ENCODE measurements at places on chromosomes 2 and 18.

DNA sequence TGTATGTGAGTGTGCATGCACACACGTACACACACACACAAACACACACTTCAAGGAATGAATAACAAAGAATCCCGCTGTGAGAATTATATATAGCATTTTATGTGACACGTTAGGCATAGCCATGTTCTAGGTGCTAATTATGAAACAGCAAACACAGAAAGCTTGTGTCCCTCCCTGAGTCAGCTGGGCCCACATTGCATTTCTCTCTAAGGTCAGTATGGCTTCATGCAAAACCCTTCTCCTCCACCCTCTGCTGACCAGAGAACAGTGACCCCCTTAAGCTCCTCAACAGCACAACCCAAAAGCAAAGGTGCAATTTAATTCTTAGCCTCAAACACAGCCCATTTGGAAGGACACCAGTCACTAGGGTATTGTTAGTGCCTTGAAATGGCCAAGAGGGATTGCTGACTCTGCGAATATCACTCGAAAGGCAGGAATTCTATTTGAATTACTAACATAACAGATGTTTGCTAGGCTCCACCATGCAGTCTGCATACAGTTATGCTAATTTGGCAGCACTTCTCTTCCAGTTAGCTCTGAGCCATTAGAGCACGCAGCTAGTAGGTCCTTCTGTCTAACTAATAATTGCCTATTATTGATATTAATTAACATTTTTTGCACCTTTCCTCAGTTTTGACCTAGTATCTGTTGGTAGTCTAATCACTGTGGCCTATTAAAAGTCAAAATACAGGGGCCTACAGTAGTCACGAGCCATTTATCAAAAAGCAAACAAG lies 149.0 kb downstream of the LNPK start:
- DNase-seq = no peak

DNA sequence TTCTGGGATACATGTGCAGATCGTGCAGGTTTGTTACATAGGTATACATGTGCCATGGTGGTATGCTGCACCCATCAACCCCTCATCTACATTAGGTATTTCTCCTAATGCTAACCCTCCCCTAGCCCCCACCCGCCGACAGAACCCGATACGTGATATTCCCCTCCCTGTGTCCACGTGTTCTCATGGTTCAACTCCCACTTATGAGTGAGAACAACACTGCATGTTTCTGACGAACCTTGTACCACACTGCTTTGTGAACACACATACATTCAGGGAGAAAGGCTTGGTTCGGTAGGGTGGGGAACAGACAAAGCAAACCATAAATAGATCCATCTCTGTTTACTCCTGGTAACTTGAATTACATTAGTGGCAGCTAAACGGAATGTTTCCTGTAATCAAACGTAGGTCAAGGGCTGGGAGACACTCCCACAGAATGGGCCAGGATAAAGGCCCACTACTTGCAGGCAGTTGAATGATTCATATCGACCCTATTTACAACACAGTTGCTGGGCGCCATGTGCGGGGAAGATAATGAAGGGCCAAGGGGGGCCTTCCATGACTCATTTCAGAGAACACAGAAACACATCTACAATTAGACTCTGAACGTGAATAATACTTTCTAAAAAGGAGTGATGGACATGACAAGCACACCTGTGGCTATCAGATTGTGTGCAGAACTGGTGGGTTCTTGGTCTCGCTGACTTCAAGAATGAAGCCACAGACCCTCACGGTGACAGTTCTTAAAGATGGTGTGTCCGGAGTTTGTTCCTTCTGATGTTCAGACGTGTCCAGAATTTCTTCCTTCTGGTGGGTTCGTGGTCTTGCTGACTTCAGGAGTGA lies 56.8 kb upstream of the KIDINS220 start:
- no peak for DNase-seq

GRCh38 chr2:56666777-56667176 lies 483.0 kb downstream of the CCDC85A start:
- DNase-seq = no peak

DNA sequence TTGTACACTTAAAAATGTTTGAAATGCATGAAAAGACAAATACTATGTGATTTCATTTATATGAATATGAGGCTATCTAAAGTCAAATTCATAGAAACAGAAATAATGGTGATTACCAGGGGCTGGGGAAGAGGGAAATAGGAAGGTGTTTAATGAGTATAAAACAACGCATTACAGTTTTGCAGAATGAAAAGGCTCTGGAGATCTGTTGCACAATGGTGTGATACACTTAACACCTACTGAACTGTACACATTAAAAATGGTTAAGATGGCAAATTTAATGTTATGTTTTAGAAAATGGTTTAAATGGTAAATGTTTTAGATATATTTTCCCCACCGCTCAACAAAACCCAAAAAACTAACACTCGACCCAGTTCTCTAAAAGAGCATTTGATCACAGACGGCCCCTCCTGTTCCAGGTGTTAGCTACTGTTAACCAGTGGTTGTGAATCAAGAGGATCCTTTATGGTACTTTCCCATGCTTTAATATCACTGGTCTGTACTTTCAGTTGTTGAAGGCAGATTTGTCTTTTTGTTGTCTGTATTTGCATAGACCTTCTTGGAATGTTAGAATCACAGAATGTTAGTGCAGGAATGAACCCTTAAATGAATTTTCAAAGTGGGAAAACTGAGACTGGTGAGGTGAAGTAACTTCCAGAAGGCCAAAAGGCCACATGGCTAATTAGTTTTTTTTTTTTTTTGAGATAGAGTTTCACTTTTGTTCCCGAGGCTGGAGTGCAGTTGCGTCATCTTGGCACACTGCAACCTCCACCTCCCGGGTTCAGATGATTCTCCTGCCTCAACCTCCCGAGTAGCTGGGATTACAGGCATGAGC lies 10.2 kb downstream of the RAB10 start:
- DNase-seq = peak; percentile 48

- DNase-seq = no peak
Observed at GRCh38 chr2:99787769-99788382, 298.1 kb upstream of the REV1 start.

- no peak for DNase-seq
Observed at GRCh38 chr18:29449424-29449823, 1272.5 kb upstream of the CDH2 start.

- no peak for DNase-seq
Observed at GRCh38 chr2:97355887-97356286, 233.8 kb downstream of the ANKRD36B start.

DNA sequence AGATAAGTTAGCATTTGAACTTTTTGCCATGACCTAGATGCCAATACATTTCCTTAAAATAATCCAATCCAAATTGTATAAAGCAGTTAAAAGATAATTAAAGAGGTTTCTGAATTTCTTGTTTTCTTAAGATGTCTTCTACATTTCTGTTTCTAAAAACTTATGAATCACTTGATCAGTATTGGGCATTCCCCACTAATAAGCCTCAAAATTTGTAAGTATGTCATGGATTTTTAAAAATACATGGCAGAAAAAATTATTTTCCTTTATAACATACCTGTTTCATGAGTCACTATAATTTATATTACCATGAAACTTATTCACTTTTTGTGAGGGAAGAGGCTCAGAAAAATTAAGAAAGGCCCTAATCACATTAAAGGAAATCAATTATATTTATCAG lies 90.3 kb upstream of the TFPI start:
- no peak for DNase-seq

GRCh38 chr2:100924122-100924519 lies 78.0 kb upstream of the RPL31 start:
- no peak for DNase-seq

GRCh38 chr2:69221512-69221911 lies 165.5 kb downstream of the GFPT1 start:
- no peak for DNase-seq

- no peak for DNase-seq
Observed at GRCh38 chr18:51622702-51623101, 425.2 kb upstream of the MEX3C start.

DNA sequence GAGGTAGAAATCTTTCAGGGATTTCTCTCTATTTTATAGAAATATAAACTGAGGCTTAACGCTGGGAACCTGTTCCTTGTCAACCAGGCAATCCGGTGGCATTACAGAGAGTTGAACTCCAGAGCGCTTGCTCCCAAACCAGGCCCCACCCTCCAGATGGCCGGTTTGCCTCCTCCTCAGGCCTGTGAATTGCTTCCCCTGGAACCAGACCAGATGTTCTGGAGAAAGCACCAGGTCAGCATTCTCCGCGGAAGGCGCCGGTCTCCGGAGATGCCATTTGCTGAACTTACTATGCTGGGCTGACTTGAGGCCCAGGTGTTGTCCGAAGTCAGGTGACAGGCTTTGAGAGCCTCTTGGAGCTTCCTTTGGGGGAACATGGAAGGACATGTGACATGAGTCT lies 17.2 kb downstream of the TNP1 start:
- no peak for DNase-seq

DNA sequence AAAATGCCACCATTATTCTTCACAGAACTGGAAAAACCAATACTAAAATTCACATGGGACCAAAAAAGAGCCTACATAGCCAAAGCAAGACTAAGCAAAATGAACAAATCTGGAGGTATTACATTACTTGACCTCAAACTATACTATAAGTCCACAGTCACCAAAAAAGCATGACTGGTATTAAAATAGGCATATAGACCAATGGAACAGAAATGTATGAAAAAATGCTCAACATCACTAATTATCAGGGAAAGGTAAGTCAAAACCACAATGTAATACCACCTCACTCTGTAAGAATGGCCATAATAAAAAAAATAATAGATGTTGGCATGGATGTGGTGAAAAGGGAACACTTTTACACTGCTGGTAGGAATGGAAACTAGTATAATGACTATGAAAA lies 158.6 kb downstream of the CDH2 start:
- no peak for DNase-seq

GRCh38 chr2:129347486-129348217 lies 631.8 kb upstream of the RAB6C start:
- peak; percentile 45 for DNase-seq

- DNase-seq = no peak
Observed at GRCh38 chr2:16226381-16226780, 286.0 kb downstream of the MYCN start.

DNA sequence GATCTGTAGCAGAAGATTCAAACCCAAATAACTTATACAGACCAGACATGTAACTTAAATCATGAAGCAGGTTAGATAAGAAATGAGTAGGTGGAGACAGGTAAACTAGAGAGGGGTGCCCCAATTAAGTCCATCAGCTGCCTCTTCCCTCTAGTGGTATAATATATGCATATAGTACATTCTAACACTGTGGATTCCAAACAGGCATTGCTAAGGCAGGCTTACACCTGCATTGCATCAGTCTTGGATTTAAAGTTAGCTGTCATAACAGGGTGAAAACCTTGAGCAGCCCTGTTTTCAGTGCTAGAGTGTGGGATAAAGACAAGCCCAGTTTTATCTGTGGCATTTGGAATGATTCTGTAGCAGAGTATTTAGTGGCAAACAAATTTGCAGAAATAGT lies 63.4 kb downstream of the NYAP2 start:
- DNase-seq = no peak

- DNase-seq = no peak
Observed at GRCh38 chr2:184113696-184114403, 484.5 kb upstream of the ZNF804A start.

- DNase-seq = no peak
Observed at GRCh38 chr2:241213041-241213440, 24.6 kb downstream of the ANO7 start.

DNA sequence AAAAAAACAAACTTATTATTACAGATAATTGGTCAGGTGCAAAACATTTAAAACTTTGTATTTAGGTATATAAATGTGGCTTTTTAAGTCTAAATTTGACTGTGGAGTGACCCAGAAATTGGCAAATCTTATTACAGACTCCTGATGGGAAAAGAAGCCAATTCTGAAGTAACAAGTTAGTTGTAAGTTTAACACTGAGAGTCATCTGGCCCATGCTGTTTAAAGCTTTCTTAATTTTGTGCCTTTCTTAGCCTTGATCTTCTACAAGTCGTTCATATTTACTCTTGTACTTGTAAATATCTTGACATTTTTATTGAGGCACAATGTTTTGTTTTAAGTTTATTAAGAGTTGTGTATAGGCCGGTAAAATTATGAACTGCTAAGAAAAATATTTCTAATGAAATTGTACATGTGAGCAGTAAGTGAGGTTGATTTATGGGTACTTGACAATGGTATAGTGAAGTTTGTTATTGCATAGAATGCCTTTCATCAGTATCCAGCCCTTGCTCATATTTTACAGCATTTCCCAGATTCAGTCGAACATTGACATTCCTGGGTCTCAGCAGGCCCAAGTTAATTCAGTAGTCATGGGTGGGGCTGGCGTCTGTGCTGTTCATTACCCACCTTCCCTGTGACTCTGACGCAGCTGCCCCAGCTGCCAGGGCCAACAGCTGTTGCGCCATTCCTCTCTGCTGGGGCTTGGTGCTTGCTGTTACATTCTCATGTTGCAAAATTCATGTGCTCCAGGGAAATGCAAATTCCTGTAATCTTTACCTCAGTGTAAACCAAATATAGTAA lies 121.4 kb downstream of the ZNF236 start:
- no peak for DNase-seq

- DNase-seq = no peak
Observed at GRCh38 chr2:209209943-209210342, 213.9 kb upstream of the MAP2 start.

DNA sequence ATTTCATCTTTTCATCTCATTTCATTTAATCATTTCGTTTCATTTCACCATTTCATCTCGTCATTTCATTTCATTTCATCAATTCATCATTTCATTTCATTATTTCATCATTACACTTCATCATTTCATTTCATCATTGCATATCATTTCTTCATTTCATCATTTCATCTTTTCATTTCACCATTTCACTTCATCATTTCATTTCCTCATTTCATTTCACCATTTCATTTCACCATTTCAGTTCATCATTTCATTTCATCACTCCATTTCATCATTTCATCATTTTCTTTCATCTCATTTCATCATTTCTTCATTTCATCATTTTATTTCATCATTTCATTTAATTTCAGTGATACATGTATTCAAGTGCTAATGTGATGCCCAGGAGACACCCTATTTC lies 127.1 kb downstream of the ANKRD30BL start:
- no peak for DNase-seq

GRCh38 chr2:8925411-8925810 lies 78.1 kb downstream of the MBOAT2 start:
- no peak for DNase-seq

DNA sequence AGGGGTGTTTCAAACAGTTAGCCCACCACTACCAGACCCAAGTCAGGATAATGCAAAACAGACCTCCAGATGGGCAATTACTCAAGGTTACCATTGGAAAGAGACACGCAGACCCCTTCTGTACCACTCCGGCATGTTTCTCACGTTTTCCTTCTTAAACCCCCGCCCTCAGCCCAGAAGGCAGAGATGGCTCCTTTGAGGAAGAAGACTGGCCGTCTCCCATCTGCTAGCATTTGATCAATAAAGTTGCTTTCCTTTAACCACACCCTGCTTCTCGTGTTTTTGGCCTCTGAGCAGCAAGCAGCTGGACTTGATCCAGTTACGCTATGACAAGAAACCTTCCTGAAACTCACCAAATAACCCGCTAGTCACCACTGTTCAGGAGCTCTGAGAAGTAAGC lies 1012.4 kb upstream of the GYPC start:
- DNase-seq = peak; percentile 10

DNA sequence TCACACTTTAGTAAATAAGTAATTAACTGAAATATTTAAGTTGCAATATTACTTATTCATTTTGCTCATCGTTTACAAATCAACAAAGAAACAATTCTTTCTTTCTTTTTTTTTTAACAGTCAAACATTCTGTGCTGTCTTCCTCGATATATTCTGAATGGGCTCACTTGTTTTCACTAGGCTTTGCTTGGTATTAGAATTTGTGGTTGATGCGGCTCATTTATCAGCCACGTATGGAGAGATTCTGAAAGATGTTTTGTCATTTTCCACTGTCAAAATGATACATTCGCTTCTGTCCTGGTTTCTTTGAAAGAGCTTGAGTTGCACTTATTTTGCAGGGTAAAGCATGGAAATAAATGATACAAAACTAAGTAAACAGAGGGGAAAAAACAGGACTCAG lies 323.7 kb downstream of the LRRTM1 start:
- no peak for DNase-seq

Data from GM13977 (cell line).